ENCODE measurements at places on chromosomes 12 and 14.

GRCh38 chr12:107152315-107152714 lies 59.0 kb upstream of the CRY1 start:
- DNase-seq = no peak

GRCh38 chr12:39587225-39587624 lies 32.4 kb downstream of the ABCD2 start:
- no peak for DNase-seq

DNA sequence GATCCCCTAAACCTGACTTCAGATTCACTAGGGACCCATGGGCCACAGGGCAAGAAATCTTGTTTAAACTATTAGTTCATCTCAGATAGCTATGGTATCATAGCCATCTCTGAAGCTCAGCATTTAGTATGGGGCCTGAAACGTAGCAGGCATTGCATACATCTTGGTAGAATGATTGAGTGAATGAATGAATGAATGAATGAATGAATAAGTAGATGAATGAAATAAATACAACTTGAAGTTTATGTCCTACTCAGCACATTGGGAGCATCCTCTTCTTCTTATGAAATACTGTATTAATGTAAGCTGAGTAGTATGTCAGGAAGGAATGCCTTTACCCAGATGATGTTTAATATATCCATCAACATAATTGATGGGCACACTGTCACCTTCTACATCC lies 175.4 kb upstream of the EEA1 start:
- DNase-seq = no peak

- DNase-seq = no peak
These were observed 962.9 kb downstream of the TMEM121 start for GRCh38 chr14:106489112-106489881.

- DNase-seq = no peak
These were observed 19.8 kb downstream of the KRT80 start for GRCh38 chr12:52171950-52172512.

Data from hematopoietic multipotent progenitor cell treated with erythropoietin and hydrocortisone succinate and interleukin-3 and kit ligand, for 8 days (in vitro differentiated cells).